ENCODE measurements at places on chromosomes 12 and 14.

DNA sequence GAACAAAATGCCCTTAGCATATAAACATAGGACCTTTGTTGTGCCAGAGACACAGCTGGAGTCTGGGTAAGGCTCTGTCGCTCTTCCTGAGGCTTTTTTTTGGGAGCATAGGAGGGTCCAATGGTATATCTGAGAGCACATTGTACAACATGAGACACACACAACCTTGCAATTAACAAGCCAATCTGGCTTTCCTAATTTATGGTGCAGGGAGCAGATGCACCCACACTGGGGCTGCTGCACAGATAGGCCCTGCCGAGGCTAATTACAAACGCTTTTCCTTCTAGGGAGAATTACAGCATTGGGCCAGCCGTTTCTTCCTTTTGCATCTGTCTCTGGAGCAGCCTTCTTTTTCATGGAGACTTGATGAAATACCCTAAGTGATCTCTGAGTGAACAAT, 75.0 kb upstream of the OVCH1 start:
- no peaks in the 10 kb centered on the region for H3K36me3 ChIP-seq
- H3K27me3 ChIP-seq = no peaks in the 10 kb centered on the region
- no peak for DNase-seq
- H3K27ac ChIP-seq = no peak overlapping the region

- H3K4me3 ChIP-seq = peak overlapping the region; percentile 75
- H3K27me3 ChIP-seq = no peaks in the 10 kb centered on the region
- H3K27ac ChIP-seq = peak overlapping the region; percentile 97
- peaks cover 2% of the 10 kb centered on the region for H3K36me3 ChIP-seq
- H3K4me1 ChIP-seq = no peaks in the 10 kb centered on the region
Observed at GRCh38 chr12:92145481-92145730, 240 bp downstream of the BTG1 start.

DNA sequence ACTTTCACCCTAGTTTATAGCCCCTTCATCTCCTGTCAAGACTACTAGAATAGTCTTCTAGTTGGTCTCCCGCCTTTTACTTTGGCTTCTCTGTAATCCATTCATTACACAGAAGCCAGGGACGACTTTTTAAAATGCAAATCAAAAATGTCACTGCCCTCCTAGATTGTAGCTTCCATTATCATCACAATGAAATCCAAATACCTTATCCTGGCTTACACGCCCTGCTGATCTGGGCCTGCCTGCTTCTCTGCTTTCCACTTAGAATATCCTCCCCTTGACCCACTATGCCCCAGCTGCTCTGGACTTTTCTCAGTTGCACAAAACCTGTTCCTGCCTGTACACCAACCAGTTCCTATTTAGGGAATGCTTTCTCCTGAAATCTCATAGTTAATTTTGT, 4.5 kb upstream of the EEA1 start:
- H3K36me3 ChIP-seq = no peaks in the 10 kb centered on the region
- no peak for DNase-seq
- no peak overlapping the region for H3K4me3 ChIP-seq
- no peak overlapping the region for H3K27ac ChIP-seq

- no peaks in the 10 kb centered on the region for H3K36me3 ChIP-seq
- H3K4me1 ChIP-seq = peaks cover 18% of the 10 kb centered on the region
- no peak overlapping the region for H3K27ac ChIP-seq
- H3K27me3 ChIP-seq = no peaks in the 10 kb centered on the region
- H3K4me3 ChIP-seq = no peak overlapping the region
Observed at GRCh38 chr12:132824053-132824452, 4.6 kb downstream of the GOLGA3 start.
